ENCODE measurements at places on chromosomes 16 and 17.

- DNase-seq, result peak; percentile 79
Observed at GRCh38 chr17:81926451-81927151, 934 bp downstream of the MAFG start.

GRCh38 chr16:31413381-31413780 lies 14.8 kb downstream of the COX6A2 start:
- no peak for DNase-seq

DNA sequence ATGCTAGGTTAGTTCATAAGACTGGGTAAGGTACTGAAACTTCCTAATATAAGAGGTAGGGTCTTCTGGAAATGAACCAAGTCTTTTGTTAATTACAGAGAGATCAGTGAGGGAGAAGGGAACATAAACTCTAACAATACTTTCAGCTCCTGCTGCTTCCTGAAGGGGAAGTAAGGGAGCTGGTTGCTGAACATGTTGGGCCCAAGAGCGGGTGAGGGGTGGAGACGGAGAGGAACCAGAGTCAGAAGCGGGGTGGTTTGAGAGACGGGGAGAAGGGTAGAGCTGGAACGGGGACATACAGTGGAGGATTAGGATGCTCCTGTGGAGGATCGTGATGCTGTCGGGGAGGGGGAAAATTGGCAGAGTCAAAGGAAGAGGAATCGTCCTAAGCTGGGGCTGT lies 11.5 kb upstream of the ZNF747 start:
- no peak for DNase-seq

GRCh38 chr17:44981221-44981968 lies 13.3 kb upstream of the C1QL1 start:
- no peak for DNase-seq

DNA sequence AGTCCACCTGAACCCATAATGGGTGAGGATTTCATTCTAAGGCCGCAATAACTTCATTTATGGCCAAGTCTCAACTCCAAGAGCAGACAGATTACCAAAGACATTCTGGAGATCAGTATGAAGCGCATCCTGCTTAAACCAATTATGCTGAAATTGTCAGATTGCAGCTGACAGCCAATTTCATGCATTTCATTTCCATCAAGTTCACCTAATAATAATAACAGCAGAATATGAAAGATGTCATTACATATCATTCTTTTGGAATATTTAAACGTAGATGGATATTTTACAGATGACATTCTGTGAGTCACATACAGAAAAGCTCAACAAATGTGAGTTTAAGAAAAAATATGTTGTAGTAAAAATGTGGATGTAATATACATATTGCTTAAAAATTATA lies 54.9 kb upstream of the NACA2 start:
- DNase-seq, result no peak

GRCh38 chr16:55301385-55302008 lies 22.5 kb upstream of the IRX6 start:
- DNase-seq, result no peak

GRCh38 chr16:86089991-86090390 lies 191.0 kb downstream of the IRF8 start:
- no peak for DNase-seq

- no peak for DNase-seq
Observed at GRCh38 chr17:12603566-12603965, 62.1 kb upstream of the MYOCD start.

GRCh38 chr17:1227917-1228780 lies 42.1 kb upstream of the BHLHA9 start:
- peak; percentile 86 for DNase-seq

DNA sequence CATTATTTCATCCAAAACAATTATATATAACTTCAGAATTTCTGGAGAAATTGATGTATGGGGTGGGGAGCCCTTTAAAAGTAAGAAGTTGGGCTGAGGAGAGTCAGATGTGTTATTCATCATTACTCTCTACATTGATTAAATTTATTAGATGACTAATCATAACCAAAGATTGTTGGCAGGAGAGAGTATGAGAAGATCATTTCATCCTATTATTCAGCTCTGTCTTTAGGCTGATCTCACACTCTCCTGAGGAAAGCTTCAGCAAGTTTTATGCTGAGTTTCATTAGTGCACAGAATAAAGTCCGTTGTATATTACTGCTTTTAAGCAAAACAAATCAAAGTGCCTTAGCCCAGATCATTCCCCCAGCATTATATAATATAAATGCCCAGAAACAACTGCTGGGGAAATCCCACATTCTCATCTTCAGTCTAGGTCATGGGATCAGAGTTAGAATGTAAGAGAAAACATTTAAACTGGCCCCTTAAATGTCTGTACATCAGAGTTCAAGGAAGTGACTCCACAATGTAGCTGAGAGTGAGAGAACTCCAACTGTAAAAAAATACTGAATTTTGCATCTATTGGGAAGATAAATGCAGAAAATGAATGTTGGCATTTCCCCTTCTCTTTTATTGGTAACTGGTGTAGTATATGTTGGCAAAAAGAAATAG lies 130.1 kb upstream of the HLF start:
- DNase-seq, result no peak

DNA sequence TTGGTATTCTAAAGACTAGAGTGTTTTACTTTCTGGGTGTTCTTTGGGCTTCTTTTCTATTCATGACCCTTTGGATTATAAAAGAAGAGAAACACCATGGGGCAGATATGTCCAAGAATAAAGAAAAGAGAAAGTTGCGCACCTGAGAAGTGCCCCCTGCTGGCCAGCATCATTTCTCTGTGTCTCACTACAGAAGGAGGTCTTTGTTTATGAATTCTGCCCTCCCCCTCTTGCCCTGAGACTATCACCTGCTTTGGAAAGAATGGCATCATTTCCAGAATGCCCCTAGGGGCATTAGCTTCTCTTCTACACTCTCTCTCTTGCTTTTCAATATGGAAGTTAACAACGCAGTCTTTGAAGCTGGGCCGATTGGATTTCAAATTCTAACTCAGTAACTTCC lies 45.0 kb downstream of the CDH13 start:
- DNase-seq, result no peak

DNA sequence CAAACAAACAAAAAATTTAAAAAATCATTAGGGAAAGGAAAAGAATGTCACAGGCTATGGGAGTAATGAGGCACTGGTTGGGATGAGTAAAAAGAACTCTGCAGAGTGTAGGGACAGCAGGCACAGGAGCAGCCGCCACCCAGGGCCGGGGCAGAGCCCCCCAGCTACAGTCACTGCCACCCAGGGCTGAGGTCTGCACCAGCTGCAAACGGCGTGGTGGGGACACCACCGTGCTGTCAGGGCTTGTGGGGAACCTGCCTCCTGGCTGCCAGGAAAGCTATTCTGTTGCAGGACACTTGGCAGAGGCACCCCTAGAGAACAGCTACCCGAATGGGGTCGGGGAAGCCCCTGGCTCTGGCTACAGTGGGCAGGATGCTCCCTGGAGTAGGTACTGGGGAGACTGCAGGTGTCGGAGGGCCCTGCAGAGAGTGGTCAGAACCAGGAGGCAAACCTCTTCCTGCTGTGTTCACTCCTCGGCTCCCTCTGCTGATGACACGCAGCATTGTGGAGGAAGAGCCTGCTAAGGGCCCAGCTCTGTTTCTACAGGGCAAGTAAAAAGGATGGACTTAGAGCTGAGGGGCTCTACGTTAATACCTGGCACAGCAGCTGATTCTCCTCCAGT lies 32.3 kb upstream of the CAPN15 start:
- DNase-seq, result peak; percentile 28

DNA sequence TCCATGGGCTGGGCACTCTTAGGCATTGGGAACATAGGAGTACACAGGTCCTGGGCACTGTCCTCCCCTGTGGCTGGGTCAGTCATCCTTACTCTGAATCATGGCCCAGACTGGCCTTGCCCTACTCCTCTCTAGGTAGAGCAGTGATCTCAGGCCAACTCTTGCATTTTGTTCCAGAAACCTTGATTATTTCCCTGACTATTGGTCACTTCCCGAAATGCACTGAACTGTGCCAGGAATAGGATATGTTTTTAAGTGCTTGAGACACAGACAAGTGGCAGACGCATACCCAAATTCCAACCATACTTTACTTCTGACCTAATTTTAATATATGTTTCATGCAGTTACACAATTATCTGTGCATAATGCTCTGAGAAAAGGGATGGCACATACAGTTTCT lies 10.3 kb downstream of the KRABD2 start:
- no peak for DNase-seq

DNA sequence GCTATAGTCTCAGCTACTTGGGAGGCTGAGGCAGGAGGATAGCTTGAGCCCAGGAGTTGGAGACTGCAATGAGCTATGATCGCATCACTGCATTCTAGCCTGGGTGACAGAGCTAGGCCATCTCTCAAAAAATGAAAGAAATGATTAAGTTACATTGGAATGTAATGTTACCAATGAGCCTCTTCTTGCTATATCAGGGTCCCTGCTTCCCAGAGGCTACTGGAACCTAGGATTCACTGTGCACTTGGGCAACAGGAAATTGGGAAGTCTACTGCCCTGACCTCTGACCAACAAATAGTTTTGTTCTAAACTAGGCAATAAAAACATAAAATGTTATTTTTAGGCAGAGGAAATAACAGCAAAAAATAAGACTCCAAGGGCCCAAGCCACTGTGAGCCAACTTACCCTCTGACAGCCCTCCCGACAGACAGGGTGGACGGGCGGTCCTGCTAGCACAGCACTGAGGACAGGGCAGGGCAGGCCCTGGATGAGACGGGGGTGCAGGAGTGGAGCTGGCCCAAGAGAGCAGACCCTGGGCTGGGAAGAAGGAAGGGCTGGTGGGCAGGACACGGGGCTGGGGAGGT lies 27.5 kb downstream of the NSMCE1 start:
- no peak for DNase-seq

DNA sequence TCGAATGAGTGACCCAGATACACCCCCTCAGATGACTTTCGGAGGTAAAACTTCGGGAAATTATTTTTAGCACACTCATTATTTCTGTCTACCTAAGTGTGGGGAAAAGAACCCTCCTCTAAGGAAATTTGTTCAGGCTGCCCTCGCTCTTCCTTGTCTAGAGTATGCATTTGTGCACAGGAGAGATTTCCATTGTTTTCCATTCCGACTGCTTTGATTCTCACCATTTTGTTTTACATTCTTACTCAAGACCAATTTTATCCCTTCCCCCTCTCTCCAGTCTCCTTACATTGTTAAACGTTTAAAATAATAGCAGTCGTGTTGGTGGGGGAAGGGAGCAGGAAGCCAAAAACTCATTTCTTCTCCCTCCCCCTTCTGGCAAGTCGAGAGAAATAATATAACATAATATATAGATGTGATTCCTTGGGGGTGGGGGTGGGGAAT lies 1.5 kb upstream of the CHD3 start:
- no peak for DNase-seq

- no peak for DNase-seq
Observed at GRCh38 chr17:80705988-80706387, 161.3 kb downstream of the RPTOR start.

DNA sequence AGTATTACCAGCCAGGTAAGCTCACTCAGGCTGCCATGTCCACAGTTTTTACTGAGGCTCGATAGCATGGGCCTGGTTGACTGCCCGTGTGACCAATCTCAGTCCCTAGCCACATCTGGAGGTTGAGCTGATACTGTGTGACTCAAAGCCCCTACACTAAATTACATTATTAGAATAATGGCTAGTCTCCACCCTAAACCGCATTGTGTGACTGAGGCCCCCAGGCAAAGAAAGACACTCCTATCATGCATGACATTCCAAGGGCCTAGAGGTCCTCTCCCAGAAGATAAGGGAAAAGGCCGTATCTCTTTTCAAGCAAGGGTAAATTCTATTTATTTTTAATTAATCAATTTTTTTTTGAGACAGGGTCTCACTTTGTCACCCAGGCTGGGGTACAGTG lies 505.3 kb downstream of the HAPSTR1 start:
- no peak for DNase-seq

GRCh38 chr17:69696650-69697049 lies 282.2 kb downstream of the MAP2K6 start:
- no peak for DNase-seq

GRCh38 chr17:30570596-30571265 lies 93.5 kb downstream of the GOSR1 start:
- no peak for DNase-seq

DNA sequence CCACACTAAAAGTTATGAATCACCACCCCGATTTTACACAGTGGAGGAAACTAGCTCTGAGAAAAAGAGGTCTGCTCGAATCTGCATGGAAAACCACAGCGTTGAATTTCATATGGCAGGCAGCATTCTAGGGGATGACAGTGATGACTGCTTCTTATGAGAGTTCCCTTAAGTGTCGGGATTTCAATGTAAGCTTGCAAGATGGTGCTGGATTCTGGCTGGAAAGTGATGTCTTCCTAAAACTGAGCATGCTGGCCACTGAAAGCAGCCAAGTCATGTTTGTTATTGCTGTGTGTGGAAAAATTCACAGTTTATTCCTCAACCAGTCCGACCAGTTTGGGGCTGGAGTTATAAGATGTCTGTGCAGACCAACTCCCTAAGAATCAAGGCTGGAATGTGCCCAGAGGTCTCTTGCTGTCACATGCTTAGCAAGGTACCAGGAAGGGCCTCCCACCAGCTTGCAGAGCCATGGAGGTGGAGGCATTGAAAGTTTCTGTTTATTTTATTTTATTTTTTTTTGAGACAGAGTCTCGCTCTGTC lies 37.2 kb upstream of the GAN start:
- no peak for DNase-seq

All from germinal center (tissue), 1 donor.